Type B pancreatic cell (in vitro differentiated cells): ENCODE measurements at places on chromosomes 12 and 14.
A peak's percentile ranks its signal among the peaks of the same experiment; 100 is the strongest.

DNA sequence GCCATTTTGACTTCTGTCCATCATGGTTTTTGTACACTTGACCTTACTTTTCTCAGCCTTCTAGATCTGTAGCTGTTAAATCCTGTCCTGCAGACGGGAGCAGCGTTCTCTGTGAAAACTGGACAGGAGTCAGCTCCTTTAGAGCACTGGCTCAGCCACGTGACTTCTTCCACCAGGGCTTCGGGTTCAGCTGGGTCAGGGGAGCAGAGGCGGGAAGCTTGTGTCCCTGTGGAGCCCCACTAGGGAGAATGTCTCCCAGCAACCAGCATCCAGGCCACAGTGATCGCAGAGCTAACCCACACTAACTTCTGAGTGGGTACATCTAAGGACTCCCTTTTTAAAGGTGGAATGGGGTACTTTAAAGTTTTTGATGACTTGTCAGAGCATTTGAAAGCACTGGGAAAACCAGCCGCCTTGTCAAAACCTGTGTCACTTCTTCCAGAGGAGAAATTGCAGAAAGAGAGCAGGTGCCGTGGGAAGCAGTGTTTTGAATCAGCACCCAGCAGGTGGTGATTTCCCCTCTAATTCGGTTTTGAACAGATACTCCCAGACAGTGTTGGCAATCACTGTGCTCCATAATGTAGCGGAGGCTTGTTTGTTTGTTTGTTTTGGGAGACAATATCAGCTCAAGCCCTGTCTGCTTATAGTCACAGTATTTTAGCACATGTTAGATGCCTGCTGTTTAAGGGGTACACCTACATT, 17.9 kb downstream of the DERA start:
- no peak for DNase-seq

DNA sequence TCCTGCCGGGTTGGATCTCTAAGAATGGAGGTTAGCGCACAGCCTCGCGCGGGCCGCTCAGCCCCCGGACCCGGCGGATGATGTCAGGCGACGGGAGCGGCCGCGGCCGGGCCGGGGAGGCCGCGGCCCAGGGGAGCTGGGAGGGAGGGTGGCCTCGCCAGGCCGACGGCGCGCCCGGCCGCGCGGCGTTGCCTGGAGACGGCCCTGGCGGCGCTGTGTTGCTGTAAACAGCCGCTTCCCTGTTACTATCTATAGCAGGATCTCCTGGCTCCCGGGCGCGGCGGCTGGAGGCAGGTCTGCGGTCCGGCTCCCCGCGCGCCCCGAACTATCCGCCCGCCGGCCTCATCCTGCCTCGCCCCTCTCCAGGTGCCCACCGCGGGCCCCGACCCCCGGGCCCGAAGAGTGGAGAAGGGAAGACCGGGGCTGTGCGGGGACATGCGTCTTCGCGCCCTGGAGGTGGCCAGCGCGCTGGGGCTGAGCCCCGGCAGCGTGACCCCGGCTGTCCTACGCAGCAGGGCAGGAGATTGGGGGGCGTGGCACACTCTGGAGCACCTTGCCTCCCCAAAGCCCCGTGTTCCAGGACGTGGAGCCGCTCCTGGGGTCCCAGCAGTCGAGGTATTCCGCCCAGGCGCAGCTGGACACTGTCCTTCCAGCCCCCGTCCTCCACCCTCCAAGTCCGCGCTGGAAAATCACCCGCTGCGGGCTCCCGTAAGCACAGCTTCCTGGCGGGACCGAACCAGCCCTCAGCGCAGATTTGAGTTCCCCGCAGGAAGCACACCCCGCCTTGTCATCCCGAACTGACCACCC, 1.4 kb upstream of the FOS start:
- peak; percentile 85 for DNase-seq

- DNase-seq, result no peak
These were observed 85.5 kb downstream of the SSPN start for GRCh38 chr12:26280869-26281268.

DNA sequence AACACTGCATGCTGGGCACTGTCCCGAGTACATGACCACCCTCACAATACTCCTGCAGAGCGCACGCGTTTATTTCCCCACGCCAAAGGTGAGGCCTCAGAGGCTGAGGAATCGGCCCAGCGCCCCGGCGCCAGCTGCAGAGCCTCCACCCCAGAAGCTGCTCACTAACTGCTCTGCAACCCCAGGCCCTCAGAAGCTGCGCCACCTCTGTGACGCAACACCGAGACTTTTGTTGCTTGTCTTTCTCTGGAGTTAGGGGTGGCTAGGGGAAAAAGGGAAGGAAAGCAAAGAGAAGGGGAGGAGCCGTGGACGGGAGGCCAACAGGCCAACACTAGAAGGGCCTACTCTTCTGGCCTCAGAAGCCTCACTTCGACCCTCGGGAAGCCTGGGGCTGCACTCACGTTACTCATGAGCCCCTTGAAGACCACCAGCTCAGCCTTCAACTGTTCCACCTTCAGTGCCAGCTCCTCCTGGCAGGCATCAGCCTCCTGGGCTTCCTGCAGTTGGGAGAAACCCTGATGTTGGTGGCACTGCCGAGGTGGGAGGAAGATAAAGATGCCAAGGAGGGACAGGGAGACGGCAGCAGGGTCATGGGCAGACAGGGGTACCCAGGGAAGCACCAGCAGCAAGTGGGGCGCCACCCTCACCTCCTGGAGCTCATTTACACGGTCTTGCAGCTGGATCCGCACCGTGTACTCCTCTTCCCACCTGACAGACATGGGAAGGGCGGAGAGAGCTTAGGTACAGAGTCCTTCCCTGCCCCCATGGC, 5.4 kb downstream of the IFFO1 start:
- DNase-seq, result no peak
